Activated CD4-positive, alpha-beta T cell treated with anti-CD3 and anti-CD28 coated beads, Interleukin-2, amount 50 U/mL, for 24 hours (primary cell): ENCODE measurements at places on chromosomes 16 and 17.

DNA sequence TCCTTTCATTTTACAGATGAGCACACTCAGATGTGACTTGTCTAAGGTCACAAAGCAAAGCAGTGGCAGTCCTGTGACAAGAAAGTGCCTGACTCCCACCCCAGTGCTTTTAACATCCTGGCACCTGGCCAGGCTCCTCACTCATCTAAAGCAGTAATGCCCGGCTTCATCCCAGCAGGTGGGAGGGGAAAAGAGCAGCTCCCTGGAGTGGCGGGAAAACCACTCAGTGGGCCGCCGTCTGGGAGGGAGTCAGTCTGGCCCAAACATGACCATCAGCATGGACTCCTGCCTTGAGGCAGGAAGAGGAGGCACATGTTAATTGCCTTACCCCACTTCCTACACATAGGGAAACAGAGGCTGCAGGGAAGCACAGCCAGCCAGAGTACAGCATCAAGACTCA is 2.6 kb downstream of the PCGF2 start:
- no peak for DNase-seq

DNA sequence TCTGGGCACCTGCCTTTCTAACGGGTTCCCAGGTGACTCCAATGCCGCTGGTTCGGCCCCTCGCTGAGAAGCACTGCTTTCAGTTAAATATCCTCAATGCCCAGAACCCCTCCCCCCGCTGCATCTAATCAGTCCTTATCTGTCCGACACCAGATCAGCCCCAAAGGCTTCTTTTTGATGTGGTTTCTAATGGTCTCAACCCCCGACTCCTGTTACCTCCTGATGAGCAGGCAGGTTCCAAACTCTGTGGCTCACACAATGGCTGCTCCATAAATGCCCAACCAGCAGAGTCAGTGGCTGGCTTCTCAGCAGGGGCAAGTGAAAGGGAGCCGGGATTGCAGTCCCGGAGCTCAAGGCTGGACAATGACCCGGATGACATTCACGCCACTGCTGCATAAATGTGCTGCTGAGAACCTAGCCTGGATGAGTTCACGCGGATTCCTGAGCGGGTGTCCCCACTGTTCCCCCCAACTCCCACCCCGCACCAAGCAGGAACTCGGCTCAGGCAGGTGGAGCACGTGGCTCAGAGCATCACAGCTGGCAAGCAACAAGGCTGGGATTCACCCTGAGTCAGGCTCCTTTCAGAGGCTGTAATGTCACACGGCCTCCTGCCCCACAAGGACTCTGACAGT is 1.0 kb upstream of the SLC38A8 start:
- DNase-seq: no peak

GRCh38 chr17:3866276-3866675 is 20.2 kb upstream of the NCBP3 start:
- DNase-seq: no peak

DNA sequence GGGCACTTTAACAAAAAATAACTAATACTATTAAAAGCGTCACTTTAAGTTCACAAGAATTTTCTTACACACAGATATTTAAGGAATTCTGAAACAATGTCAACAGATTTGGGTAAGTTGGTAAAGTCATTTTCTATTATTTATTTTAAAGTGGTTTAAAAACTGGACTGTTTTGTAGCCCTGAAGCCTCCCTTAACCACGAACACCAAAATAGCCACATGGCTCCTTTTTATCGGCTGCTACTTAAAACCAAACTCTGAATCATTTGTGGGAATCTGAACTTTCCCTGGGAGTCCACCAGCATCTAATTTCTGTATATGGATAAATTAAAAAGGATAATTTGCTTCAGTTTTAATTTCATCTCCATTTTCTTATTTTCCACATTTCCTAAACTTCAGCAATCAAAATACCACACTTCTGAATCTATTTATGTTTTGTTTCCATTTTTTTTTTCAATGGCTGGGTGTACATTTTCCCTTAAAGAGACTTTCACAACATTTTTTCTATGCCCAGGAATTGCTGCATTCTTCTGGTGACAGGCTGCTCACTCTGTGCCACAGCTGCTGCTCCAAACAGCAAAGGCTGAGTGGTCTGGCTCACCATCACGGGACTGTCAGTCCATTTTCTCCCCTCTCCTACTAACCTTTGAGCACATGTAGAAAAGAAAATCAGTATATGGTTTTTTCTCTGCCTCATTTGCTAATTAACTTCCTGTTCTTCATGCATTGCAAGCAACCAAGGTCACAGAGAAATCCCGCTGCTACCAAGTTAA is 255.5 kb upstream of the KCNJ16 start:
- no peak for DNase-seq

DNA sequence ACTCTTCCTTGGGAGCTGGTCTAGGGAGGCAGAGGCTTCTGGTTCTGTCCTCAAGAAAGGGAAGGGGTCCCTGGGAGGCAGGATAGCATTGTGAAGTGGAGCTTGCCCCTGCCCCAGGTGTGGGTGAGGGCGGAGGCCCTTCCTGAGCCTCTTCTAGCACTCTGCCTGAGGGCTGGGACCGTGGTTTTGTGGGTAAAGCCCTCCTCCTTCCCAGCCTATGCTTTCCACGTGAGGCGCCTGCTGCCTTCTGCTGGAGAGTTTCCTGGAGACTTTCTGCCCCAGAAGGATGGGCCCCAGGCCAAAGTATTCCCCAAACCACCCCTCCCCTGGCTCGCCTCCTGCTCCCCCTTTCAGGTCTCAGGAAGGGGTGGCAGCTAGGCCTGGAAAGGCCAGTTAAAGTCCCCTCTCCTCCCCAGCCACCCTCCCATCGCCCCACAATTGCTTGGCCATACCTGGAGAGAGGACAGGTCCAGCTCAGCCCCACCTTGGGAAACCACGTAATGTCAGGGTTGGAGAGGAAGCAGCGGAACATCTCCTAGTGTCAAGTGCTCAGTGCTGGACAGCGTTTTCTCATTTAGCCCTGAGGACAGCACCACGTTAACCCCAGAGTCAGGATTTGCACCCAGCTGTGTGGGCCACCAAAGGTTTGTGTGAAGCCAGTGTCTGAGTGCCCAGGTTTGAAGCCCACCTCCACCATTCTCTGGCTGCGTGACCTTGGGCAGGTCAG is 5.6 kb downstream of the SBK1 start:
- no peak for DNase-seq

- no peak for DNase-seq
These were observed 619.7 kb downstream of the MAF start for GRCh38 chr16:78980825-78981224.

DNA sequence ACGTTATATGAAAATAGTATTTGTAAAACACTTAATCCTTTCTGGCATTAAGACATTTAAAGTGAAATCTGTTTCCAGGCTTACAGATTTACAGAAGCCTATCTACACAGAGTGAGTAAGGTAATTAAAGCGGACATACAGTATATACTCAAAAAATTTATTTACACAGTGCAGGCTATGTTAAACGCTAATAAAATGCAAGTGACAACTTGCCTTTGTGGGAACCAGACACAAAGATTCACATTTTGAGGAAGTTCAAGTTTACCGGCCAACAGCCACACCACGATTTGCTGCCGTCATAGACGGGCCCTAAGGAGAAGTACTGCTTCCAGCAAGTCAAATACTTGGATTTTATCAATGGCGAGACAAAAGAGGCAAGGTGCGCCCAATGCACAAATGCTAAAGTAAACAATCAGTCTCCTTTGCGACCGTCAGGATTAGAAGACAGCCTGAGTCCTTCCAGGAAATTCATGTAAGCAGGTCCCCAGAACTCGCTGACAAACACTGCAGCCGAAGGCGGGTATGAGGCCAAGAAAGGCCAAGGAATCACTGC is 801 bp downstream of the VPS35 start:
- DNase-seq: no peak

DNA sequence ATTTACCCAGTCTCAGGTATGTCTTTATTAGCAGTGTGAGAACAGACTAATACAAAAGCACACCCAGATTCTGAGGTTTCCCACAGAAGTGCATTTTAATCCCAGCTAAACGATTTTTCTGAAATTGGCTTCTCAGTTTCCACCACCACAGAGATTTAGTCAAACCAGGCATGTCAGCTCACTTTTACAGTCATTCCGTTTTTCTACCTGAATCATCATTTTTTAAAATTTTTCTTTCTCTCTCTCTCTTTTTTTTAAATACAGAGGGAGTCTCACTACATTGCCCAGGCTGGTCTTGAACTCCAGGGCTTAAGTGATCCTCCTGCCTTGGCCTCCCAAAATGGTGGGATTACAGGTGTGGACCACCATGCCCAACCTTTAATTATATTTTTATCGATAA is 389.1 kb downstream of the HAPSTR1 start:
- DNase-seq: no peak

DNA sequence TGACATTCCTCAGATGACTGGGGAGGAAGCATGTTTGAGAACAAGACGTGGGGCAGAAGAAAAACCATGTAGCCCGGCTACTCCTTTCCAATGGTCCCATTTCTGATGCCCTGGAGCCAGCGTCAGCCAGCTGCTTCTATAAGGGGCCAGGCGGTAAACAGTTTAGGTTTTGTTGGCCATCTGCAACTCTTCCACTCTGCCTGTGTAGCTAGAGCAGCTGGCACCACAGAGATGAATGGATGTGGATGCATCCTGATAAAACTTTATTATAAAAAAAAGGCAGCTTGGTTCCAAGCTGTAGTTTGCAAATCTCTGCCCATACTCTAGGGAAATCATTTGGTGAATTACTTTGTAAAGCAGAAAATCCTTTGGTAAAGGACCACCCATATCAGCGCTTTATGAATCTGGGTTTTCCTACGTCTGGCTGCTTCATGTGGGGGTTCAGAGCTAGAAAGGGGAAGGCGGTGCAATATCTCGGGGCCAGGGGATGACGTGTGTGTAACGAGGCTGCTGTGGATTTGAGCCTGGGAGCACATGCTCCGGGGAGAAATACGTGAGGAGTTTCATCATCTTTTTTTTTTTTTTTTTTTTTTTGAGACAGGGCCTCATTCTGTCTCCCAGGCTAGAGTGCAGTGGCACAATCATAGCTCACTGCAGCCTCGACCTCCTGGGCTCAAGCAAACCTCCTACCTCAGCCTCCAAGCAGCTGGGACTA is 3.4 kb upstream of the SRL start:
- no peak for DNase-seq

DNA sequence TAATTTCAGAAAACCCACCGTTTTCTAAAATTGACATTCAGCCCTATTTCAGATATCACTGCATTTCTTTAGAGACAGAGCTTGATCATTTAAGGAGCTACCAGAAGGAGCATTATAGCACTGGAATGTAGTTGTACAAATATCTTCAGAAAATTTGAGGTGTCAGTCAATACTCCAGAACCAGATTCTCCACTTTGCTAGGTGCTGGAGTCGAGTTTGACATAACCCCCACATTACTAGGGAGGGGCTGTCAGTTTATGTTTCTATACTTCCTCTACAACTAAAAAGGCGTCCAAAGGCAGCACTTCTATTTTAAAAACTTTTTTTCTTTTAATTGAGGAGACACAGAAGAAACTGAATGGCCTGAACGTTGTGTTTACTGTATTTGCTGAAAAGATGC is 892 bp upstream of the KIAA0513 start:
- DNase-seq: no peak

DNA sequence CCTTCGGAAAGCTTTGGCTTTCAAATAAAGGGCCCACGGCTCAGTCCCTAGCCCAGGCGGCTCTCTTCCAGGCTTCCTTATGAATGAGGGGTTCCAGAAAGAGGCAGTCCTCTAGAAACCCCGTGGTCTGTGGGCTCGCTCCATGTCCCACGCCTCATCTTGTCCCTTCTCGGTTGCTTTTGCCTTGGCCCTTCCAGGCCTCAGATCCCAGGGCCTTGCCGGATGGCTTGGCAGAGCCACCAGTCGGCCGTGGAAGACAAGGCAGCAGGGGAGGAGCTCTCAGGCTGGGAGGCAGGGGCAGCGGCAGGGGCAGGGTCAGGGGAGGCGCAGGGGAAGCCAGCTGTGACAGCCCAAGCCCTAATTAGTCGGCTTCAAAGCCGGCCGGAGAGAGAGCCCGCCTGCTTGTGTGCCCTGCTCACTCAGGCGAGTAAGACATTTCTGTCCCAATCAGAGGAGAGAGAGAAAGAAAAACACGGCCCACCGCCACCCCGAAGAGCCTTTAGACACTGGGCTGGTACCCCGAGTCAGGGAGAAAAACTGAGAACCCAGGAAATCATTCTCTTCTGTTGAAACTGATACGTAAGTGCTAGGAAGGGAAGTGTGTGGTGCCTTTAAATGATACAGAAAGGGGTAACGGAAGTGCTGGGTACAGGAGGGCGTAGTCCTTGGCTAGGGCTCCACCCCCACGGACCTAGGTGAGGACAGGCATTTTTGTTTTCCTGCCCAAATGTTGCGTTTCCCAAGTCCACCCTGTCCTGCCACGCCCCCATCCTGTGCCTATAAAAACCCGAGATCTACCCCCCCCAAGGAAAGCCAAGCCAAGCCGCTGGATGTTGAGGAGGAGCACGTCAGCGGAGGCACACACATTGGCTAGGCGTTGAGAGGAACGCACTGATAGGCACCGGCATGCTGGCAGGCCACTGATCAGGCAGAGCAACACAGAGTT is 27.8 kb upstream of the MEIOC start:
- no peak for DNase-seq
